ENCODE measurements at places on chromosomes 4 and X.

- no peak for DNase-seq
Observed at GRCh38 chrX:3371163-3371562, 24.7 kb upstream of the MXRA5 start.

DNA sequence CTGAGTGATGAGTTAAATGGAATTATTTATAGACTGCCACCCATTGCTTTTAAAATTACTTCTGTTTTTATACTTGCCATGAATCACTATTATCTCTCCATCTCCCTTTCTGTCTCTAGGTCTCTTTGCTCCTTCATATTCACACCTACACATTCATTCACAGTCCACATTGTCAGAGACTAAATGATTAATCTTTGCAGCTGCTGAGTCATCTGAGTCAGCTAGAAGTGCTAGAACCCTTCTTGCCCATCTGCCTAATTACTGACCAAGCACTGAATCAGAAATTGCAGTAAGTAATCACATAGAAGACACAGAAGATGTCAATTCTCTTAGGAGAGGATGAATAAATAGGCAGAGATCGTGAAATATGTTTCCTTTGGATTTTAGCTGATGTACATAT lies 31.6 kb upstream of the RPS6KA6 start:
- no peak for DNase-seq

- no peak for DNase-seq
Observed at GRCh38 chrX:118623062-118623461, 104.3 kb upstream of the IL13RA1 start.

GRCh38 chr4:31737419-31737818 lies 1017.2 kb downstream of the PCDH7 start:
- no peak for DNase-seq

DNA sequence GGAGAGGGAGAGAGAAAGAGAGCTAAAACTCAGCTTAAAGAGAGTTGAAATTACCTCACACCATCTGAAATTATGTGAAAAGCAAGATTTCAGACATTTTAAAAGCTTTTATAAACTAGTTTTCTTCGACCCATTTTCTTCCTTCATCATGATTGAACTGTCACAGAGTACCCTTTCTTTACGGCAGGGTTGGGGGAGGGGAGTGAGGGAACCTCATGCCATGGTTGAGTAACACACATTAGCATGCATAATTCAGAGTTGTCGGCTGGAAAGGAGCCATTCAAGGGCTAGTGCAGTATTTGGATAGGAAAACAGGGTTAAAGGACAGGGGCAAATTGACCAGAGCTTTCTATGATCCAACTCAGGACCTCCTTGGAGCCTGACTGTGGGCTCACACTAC lies 46.2 kb downstream of the PCDH19 start:
- no peak for DNase-seq

DNA sequence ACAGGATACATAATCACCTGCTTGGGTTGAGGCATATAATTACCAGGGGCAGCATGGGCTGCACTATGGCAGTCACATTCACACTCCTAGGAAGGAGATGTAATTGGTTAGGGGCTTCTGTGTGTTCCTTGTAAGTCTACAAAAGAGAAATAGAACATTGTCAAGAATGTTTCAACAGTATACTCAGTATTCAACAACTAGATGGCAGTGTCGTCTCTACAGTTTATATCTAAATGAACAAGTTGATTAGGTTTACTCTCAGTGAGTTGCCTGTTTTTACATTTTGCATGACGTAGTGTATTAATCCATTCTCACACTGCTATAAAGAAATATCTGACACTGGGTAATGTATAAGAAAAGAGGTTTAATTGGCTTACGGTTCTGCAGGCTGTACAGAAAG lies 50.5 kb upstream of the RAB33B start:
- DNase-seq, result no peak

DNA sequence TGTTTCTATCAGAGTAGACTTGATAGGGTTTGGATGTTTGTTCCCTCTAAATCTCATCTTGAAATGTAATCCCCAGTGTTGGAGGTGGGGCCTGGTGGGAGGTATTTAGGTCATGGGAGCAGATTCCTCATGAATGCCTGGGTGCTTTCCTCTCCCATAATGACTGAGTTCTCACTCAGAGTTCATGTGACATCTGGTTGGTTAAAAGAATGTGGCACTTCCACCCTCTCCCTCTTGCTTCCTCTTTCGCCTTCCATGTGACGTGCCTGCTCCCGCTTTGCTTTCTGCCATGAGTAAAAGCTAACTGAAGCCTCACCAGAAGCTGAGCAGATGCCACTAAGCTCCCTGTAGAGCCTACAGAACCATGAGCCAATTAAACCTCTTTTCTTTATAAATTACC lies 47.3 kb upstream of the SRPX start:
- no peak for DNase-seq

Measured in NCI-H187 (cell line).